CD4-positive, alpha-beta T cell treated with Interleukin-4 for 4 hours (primary cell): ENCODE measurements at places on chromosomes 5 and 9.
A peak's percentile ranks its signal among the peaks of the same experiment; 100 is the strongest.

DNA sequence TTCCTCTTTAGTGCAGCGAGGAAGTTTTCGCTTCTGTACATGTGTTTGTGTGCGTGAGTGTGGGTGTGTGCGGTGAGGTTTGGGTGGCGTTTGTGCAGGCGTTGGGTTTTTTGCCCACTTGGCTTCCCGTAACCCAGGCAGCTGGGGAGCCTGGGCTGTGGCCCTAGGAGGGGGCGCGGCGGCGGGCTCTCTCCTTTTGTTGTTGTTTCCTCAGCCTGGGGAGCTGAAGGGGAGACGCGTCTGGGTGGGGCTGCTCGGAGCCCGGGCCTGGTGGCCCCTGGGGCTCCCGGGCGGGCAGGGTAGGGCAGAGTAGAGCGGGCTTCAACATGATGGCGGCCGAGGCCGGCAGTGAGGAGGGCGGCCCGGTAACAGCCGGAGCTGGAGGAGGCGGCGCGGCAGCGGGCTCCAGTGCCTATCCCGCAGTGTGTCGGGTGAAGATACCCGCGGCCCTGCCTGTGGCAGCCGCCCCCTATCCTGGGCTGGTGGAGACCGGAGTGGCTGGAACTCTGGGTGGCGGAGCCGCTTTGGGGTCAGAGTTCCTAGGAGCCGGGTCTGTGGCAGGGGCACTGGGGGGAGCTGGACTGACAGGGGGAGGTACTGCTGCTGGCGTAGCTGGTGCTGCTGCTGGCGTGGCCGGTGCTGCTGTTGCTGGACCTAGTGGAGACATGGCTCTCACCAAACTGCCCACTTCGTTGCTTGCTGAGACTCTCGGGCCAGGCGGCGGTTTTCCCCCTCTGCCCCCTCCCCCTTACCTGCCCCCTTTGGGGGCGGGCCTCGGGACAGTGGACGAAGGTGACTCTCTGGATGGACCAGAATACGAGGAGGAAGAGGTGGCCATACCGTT lies 665 bp downstream of the RASA1 start:
- peak; percentile 78 for DNase-seq

DNA sequence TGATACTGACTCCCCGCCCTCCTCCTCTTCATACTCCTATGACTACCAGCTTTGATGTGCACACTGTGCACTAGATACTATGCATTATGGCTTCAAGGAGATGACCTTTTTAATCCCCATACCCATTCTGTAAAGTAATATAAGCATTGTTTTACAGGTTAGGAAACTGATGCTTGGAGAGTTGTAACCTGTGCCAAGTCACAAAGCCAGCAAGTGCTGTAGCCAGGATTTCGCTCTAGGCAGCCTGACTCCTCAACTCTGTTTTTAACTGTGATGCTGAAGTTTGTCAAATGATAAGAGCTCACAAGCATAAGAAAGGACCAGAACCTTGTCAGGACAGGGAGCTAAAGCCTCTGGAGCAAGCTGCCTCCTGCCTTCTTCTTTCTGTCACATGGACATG lies 461.3 kb downstream of the TMEM232 start:
- DNase-seq: no peak

GRCh38 chr5:91390268-91390667 lies 7.2 kb upstream of the ARRDC3 start:
- peak; percentile 42 for DNase-seq

DNA sequence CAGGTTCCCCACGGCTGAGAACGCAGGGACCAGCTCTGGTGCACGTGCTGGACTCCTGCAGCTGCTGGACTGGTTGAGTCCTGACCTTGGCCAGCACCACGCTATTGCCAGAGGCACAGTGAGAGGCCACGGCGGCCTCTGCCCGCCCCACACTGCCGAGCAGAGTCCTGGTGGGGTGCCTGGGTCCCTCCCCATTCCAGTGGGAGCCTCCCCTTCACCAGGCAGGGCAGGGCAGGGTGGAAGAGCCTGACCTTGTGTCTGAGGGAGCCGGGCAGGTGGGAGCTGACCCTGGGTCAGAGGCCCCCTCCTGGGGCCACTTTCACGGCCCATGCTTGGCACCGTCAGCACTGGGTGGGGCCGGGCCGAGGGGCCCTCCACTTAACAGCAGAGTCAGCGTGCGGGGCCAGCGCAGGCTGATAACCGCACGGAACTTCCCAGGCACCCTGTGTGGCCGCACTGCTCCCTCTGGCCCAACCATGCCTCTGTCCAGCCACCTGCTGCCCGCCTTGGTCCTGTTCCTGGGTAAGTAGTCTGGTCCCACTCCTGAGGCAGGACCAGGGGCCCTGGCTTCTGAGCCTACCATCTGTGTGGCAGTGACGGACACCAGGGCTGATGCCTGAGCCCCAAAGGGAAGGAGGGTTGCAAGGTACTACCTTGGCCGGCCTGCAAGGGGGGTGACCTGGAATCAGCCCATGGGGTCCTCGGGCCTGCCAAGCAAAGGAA lies at the start of gene MAMDC4:
MAMDC4 (plus strand) TSS at position 406 of the 723 bp plus-strand sequence; CDS start at position 477, 71 bp downstream.
- no peak for DNase-seq

DNA sequence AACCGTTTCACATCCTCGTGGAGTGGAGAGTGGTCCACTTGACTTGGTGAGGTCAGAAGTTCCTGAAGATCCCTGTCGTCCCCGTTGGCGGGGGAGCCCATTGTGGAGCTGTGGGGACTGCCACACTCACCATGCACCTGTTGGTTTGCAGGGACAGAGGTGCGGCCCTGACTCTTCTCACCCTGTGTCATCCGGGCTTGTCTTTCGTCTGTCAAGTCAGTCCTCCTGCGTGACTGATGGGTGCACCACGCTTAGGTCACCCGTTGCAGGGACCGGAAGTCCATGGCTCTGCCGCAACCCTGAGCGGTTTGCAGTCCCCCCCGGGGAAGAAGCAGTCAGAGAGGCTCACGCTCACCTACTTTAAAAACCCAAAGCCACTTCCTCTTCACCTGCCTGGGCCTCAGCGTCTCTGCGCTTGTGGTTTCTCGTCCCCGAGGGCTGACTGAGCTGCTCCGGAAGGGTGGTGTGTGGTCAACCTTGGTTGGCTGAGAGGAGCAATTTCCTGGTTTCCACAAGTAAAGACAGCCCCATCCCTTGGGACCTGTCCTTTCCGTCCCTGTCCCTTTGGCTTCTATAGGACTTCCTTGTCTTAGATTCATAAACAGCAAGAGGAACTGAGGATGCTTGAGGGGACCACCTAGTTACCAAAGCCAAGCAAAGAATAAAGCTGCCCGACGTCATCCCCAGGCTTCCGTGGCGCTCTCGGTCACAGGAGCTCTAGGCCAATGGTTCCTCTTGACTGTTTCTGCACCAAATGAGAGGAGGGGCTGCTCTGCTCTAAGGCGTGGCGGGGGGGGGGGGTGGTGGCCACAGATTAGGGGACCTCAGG lies 53.2 kb downstream of the USP20 start:
- DNase-seq: peak; percentile 97

DNA sequence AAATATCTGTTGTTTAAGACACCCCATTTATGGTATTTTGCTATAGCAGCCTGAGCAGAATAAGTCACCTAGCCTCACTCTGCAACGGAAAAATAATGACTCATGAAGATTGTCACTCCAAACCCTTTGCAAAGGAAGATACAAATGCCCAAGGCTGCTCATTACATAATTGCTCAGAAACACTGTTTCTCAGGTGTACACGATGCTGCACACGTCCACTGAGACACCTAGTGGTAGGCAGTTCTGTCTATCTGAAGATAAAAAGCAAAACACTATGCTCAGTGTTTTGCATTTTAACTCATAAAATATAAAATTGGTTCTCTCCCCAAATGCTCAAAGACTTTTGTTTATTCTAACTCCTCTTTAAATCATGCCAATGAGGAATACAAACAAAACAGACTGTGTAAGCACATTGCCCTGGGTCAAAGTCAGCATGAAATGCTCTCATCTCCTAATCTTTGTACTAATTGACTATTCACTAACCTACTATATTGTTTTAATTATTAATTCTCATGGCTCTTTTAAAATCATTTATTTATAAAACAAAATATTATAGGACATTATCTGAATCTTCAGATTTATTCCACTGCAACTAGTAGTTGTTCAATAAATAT lies 7.7 kb upstream of the TSLP start:
- no peak for DNase-seq

DNA sequence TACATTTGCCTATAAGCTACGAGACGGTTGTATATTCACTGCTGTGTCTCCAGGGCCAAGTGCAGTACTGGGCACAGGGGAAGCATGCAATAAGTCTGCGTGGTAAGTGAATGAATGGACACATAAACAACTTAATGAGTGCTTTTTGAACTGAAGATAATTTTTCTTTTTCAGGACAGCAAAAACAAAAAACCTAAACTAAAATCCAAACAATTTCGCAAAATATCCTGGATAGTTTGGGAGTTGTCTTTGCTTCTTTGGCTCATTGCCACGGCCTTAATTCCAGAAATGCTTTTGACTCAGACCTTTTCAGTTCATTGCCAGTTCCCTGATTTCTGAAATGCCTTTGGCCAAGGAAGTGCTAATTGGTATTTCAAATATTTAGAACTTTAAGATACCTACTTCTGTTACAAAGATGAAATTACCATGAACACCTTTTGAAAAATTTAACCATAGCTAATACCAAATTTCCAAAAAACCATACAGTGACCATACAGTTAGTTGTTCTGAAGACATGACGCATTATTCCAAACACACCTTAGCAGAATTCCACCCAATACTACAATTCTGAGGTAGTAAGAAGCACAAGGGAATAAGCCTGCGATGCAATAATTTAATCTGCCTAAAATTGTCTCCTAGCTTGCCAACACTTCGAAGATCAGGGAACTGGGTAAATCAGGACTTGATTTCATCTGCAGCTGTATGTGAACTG lies 42.8 kb downstream of the TEK start:
- no peak for DNase-seq

DNA sequence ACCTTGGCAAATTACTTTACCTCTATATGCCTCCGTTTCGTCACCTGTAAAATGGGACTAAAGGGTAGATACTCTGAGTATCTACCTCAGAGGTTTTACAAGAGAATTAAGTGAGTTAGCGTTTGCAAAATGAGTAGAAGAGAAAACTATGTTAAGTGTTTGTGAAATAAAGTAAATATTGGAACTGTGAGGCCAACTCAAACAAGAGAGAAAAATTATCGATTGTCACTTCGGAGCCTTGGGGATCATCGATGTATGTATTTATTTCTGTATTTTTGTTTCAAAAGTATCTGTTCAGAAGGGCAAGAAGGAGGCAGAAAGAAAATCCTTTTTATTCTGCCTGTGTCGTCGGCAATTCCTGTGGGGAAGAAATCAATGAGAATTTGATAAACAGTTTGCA lies 25.8 kb upstream of the C5orf58 start:
- no peak for DNase-seq

DNA sequence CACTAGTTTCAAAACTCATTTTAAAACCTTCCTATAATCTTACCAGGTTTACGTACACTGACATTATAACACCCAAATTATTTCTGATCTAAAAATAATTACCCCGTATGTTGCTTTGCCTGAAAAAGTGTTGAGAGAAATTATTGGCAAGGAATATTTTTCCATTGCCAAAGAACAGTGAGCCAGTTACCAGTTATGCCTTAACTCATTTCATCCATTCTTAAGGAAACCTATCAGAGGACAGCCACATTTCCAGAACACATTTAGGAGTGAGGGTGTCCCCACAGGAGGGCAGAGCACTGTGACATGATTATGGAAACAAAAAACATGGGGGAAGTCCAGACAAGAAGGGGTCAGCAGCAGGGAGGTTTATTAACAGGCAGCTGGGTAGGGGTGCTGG lies 52.2 kb downstream of the GABBR2 start:
- DNase-seq: no peak

DNA sequence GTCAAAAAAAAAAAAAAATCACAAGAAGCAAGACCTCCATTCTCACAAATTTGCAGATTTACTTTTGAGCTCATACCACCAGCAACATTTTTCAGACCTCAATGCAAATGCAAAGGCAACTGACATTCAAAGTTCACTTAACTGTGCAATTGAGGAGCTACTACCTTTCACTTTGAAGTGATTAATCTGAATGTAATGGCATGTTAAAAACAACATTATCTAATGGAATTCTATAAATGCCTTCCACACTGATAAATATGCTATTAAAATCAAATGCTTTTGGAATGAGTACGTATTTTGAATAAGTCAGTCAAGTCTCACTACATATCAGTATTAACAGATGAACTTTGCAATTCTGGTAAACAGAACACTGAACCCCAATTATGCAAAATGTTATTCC lies 32.3 kb downstream of the UBQLN1 start:
- no peak for DNase-seq

DNA sequence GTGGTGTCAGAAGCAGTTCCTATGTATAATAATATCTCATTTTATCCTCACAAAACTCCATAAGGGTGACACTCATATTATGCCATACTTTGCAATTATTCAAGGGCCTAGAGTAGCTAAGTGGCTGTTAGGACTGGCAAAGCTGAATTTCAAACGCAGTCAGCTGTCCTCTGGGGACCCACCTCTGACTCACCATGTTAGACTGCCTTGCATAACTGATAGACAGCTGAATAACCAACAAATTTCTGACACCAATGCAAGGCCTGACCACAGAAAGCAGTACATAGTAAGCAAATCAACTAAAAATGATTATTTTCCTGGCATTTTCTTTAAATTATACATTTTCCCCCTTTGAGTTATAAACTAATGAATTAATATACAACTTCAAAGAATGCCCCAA lies 251.6 kb upstream of the PTGER4 start:
- DNase-seq: peak; percentile 63

GRCh38 chr9:2613730-2614271 lies 7.8 kb upstream of the VLDLR start:
- no peak for DNase-seq

- peak; percentile 5 for DNase-seq
Measured at GRCh38 chr5:141876628-141877355, 1.4 kb downstream of the PCDH1 start.

DNA sequence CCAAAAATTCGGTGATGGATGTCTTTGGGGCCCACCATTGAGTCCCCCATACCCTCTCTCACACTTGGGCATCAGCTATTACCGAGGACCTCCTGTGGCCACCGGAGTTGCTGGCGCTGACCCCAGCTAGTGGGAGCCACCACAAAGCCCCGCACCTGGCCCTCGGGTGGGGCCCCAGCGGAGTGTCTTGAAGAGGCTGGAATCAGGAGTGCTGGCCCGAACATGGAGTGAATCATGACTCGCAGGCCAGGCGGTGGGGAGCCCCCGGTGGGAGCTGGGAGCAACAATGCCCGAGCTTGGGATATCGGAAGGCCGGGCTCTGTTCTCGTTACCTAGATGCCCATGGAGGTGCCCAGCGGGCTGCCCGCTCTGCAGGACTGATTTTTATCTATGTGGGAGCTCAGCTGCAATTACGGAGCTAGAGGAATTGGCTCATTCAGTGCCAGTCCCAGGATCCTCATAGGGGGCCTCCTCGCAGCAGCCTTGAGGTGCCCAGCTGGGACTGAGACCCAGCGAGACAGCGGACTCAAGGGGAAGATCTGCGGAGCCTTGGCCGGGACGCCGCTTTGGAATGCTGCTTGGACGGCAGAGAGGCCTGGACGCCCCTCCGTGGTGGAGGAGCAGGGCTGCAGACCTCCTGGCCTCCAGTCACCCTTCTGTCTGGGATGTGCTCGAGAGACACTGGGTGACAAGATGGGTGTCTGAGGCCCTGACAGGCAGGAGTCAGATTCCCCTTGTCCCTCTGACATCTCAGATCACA lies 70.8 kb downstream of the PSMB7 start:
- DNase-seq: no peak
